ENCODE measurements at places on chromosomes 3 and 15.

- no peak for DNase-seq
These were observed 116.1 kb upstream of the SLC7A14 start for GRCh38 chr3:170701696-170702678.

DNA sequence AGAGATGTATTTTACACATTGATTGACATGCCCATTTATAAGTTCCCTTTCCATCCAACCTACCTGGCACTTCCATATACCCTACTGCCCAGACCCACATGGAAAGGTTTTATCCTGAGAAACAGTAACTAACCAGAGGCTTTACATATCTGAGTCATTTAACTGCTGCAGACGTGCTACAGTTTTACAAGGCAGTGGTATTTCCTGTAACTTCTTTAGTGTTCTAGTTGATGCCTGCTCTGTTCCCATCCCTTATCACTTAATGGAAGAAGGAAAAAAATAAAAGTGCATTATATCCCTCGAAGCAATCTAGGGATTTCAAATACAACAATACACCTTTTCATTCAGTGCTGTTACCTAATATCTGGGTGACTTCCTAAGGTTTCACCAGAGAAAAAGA, 107.1 kb downstream of the TMCO5A start:
- DNase-seq, result no peak

DNA sequence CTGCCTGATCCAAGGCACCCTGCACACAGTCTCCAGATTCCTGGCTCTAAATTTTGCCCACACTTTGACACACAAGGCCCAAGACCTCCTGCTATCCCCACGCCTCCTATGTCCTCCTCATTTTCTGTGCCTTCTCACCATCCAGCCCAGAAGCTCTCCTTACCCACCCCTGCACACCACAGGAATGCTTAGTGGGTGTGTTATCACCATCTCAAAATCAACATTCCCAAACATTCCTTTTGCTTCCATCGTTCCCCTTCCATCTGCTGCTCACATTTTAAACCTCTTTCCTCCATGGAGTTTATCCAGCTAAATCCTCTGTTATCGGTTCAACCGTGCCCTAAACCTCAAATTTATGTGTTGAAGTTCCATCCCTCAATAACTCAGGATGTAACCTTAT, 43.9 kb downstream of the DGKG start:
- DNase-seq, result no peak

DNA sequence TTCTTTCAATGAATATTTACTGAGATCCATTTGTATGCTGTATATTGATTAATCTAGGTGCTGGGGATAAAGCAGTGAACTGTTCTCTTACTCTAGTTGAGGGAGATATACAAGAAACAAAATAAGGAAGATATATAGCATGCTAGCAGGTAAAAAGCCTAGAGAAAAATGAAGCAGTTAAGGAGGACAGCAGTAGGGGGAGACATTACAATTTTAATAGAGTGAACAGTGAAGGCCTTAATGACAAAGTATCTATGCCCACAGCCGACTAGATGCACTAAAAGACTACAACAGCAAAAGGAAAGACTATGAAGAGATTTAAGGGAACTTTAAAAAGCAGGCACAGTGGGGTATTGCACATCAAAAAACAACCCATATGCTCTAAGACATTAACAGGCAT, 81.4 kb downstream of the XRN1 start:
- no peak for DNase-seq

DNA sequence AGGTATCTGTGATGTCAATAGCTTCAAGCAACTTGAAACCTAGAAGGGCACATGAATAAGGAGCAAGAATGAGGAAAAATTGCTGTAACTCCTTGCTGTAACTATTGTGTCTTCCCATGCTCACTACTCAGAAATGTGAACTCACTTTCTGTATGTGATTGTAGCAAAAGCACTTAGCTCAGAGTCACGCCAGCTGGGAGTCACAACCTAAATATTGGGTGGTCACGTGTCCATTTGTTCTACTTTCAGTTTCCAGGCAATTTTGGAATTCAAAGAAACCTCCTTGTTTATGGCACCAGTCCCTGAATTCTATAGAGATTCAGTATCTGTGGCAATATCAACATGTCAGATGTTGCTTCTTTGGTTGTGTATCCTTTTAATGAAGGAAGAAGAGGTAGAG, 241.6 kb upstream of the AZI2 start:
- no peak for DNase-seq

GRCh38 chr3:158950178-158950901, 148.5 kb downstream of the MFSD1 start:
- no peak for DNase-seq

- DNase-seq, result no peak
These were observed 12.9 kb downstream of the MON1A start for GRCh38 chr3:49916686-49917085.

DNA sequence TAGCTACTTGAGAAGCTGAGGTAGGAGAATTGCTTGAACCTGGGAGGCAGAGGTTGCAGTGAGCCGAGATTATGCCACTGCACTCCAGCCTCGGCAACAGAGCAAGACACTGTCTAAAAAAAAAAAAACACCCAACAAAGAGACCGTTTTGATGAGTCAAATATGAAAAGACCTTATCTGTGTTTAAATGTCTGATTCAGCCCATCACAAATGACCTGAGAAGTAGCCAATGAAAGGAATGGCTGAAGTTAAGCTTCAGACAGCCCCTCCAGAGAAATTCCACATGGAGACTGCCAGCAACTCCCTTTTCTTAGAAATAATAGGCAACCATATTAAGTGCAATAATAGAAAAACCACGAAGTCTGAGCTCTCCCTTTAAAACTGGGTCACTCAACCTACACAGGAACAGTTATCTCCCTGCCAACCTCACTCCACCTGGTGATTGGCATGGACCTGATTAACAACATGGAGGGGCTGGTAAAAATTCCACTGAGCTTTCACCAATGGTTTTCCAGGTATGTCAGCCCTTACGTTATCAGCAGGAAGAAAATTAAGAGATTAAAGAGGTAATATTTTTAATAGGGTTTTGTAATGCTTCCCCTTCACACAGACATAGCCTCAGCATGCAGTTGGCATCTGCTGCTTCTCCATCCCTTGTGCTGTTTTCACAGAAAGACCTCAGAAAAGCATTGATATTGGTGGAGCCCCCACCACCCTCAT, 238.1 kb upstream of the STT3B start:
- DNase-seq, result no peak

Measured in suppressor macrophage treated with lipopolysaccharide for 1 hour (primary cell).